ENCODE measurements at places on chromosomes 3 and 15.

- DNase-seq: no peak
Measured at GRCh38 chr3:121786485-121786884, 36.9 kb upstream of the GOLGB1 start.

DNA sequence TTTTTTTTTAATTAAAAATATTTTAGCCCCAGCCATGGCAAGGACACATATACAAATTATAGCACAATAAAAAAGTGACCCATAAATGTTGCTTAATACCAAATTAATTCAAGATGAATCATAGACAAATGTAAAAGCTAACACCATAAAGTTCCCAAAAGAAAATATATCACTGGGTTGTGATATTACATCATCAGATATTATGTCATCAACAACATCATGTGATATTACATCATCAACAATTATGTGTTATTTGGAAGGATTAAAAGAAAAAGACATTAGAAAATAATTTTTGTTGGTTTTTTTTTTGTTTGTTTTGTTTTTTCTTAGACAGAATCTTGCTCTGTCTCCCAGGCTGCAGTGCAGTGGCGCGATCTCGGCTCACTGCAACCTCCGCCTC is 34.5 kb upstream of the ABHD10 start:
- no peak for DNase-seq

- DNase-seq: no peak
Measured at GRCh38 chr15:86162641-86163040, 83.0 kb downstream of the AGBL1 start.

- no peak for DNase-seq
Measured at GRCh38 chr3:17911986-17912760, 169.7 kb upstream of the TBC1D5 start.

- peak; percentile 72 for DNase-seq
Measured at GRCh38 chr15:74196175-74196574, 6.4 kb downstream of the STRA6 start.

All from left ventricle myocardium superior (tissue), 1 donor.